ENCODE measurements at places on chromosomes 5 and 9.

DNA sequence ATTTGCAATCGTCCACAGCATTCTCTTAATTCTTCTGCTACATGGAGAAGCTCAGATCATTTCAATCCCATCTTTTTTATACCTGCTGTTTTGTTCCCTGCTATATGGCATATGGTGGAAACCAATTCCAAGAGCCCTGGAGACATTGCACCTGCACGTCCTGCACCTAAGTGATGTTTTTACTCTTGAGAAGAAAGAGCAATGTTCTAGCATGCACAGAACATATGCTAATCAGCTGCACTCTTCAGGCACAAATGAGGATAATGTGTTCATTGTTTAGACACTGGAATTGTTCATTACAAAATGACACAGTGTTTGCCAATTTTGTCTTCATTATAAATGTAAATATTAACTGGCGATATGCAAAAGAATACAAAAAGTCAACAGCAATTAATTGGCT lies 935.8 kb downstream of the TLE4 start:
- DNase-seq: peak; percentile 89

DNA sequence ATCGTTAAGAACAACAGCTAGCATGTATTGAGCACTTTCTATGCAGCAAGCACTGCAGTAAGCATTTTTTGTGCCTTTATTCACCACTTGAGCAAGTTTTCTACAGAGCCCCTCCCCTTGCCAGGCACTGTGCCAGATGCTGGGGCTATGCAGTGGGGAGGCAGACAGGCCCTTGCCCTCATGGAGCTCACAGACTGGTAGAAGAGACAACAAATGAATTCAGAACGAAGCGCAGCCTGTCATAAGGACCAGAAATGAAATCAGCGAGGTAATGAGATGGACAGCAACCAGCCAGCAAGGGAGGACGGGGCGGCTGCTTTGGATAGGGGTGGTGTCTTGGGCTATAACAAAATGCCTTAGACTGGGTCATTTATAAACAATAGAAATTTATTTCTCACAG lies 68.8 kb downstream of the C9orf50 start:
- no peak for DNase-seq

GRCh38 chr5:138784590-138784989 lies 31.4 kb downstream of the CTNNA1 start:
- no peak for DNase-seq

DNA sequence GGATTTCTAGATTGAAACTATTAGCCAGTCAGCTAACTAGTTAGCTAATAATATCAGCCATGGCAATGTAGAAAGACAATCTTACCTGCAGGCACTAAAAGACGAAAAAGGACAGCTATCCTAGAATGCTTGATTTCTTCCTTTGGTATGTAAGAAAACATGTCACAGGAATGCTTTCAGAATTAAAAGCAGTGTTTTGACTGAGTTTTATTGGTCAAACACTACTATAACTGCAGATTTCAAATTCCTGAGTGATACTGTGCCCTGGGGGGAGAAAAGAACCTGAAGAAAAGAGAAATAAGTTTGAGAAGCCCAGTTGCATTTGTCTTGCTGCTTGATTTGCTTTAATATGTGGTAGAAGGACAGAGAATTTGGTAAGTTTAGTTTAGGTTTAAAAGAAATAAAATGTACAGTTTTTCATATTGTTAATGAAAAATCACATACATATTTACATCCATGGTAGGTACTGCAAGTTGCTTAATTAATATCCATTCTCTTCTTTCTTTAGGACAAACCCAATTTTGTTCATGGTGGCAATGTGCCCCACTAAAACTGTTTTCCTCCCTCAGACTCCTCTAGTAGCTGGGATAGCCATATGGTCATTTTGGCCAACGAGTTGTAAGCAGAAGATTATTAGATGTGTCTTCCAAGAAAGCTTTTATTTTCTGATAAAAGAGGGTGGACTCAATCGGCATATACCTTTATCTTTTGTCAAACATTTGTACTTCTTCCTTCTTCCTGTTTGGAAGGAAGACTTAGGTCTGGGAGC lies 4.3 kb upstream of the FAM169A start:
- no peak for DNase-seq

- no peak for DNase-seq
These were observed 45.2 kb upstream of the PITX1 start for GRCh38 chr5:135079099-135079681.

DNA sequence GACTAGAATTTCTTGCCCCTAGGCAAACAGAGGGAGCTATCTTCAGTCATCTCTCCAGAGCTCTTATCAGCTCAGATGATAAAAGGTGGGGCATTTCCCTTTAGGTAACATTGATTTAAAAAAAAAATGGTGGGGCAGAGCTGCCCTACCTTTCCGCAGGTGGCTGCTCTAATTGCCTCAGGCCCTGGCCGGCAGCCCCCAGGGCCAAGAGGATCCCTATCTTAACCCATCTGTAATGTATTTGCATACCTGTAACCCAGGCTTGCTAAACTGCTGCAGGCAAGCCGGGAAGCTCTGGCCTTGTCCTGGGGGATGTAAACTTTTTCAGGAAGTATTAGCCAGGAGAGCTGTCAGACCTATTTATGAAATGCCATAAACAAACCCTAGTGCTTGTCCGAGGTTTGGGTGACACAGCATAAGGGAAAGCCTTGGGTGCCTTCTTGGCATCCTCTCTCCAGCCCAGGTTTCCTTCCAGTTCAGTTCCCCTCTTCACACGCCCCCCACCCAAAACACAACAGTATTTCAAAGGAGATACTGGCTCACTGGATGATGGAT lies 20.9 kb upstream of the ZSWIM6 start:
- DNase-seq: no peak

DNA sequence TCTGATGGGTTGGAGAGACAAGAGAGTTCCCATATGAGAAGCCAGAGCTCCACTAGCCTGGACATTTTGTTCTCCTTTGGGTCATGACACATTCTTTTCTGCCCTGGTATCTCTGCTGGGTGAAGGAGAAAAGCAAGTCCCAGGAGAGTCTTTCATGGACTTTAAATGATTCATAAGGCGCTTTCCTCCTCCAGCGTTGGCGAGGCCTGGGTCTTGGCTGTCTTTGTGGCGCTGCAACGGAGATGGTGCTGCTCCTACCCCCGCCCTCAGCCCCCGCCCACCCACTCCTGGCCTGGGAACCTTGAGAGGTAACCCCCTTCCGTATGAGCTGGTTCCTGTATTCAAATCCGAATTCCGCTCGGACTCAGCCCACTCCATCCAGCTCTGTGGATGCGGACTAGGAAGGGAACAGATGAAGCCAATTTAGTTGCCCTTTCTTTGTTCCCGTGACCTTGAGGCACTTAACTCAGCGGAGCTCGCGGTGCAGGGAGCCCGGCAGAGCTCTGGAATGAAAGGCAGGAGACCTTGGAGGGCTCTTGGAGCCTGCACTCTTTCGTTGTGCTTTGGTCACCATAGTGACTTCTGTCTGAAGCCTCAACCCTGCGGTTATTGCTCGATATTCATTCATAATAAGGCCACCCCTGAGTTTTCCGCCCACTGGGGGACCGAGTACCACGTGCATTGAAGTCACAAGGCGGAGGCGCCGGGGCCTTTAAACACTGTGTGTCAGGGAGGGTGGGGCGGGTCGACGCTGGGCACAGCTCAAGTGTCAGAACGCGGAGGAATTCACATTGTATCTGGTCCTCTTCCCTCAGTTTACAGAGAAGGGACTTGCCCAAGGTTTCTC lies 14.0 kb upstream of the PWWP2A start:
- no peak for DNase-seq

DNA sequence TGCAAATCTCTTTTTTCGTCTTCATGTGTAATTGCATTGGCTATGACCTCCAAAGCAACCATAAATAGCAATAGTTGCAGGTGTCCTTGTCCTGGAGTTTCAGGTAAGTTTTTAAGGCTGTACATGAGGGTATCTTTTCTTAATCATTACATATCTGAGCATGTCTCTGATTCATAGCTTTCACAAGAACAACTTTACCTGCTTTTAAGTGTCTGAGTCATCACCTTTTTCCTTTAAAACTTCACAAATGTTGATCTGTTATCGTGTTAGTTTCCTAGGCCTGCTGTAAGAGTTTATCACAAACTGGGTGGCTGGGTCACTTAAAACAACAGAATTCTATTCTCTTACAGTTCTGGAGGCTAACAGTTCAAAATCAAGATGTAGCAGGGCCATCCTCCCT lies 13.8 kb downstream of the GARNL3 start:
- DNase-seq: no peak

GRCh38 chr9:137891588-137892423 lies 14.2 kb downstream of the CACNA1B start:
- DNase-seq: no peak

GRCh38 chr5:124154714-124155113 lies 591.7 kb downstream of the ZNF608 start:
- DNase-seq: no peak
